ENCODE measurements at places on chromosomes 12 and 14. TPM values are rescaled to one million over a fixed set of nuclear protein-coding genes. Genes with fewer than 3 reads are reported as not detected.

DNA sequence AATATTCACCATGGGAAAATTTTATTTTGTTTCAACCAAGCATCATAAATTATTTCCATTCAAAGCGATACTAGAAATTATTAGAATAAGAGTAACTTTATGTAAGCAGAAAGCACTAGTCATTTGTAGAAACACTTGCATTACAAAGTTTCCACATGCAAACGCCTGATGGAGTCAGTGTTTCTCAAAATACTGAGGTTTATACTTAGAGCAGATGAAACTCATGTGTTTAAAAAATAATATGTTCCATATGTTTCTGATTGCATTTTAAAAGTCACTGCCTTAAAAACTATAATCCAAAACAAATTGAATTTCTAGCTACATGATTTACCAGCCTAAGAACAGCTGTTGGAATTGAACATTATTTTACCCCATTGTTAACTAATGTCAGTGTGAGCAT lies 1246.4 kb downstream of the SLC16A7 start:
- no peaks in the 10 kb centered on the region for H3K36me3 ChIP-seq
- no peaks in the 10 kb centered on the region for H3K4me1 ChIP-seq
- H3K27me3 ChIP-seq, result no peaks in the 10 kb centered on the region
- no peak overlapping the region for H3K4me3 ChIP-seq
- DNase-seq, result no peak
- no peak overlapping the region for H3K27ac ChIP-seq

DNA sequence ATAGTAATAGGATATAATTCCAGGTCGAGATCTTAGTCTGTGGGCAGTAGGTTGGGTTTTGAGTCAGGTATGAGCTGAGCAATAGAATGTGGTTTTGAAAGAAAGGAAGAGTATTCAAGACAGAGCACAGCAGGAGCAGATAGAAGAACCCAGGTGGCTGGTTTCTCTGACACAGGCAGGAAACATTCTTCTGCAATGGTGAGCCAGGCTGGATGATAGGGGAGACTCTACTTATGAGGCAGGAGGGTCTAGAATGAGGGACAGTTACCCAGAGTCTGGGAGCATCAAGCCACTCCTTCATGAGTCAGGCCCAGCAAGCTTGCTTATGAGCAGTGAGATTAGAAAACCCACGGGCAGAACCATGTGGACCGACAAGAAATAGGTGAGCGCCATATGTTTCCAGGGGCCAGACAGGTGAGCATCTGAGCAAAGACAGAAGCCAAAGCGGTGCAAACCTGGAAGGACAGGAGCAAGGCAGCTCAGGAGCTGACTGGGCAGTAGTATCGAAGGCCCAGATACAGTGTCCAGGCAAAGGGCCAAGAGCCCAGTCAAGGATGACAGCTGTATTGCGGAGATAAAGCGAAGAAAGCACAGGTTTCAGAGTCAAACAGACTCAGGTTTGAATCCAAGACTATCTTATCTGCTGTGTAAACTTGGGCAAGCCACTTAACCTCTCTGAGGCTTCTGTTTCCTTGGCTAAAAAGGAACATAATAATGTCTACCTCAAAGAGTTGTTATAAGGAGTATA lies 22.5 kb upstream of the PCNX1 start:
- H3K27me3 ChIP-seq, result no peaks in the 10 kb centered on the region
- H3K27ac ChIP-seq, result no peak overlapping the region
- H3K36me3 ChIP-seq, result no peaks in the 10 kb centered on the region
- H3K4me1 ChIP-seq, result no peaks in the 10 kb centered on the region
- H3K4me3 ChIP-seq, result no peak overlapping the region

- H3K27ac ChIP-seq, result no peak overlapping the region
- H3K36me3 ChIP-seq, result no peaks in the 10 kb centered on the region
- DNase-seq, result no peak
- no peaks in the 10 kb centered on the region for H3K27me3 ChIP-seq
- H3K4me1 ChIP-seq, result no peaks in the 10 kb centered on the region
These were observed 30.4 kb downstream of the DAO start for GRCh38 chr12:108910336-108910735.

- no peaks in the 10 kb centered on the region for H3K27me3 ChIP-seq
- no peak for DNase-seq
- H3K4me3 ChIP-seq, result no peak overlapping the region
- no peak overlapping the region for H3K27ac ChIP-seq
- H3K36me3 ChIP-seq, result peaks cover 9% of the 10 kb centered on the region
- no peaks in the 10 kb centered on the region for H3K4me1 ChIP-seq
These were observed 266.9 kb downstream of the CCDC91 start for GRCh38 chr12:28456934-28457710.

DNA sequence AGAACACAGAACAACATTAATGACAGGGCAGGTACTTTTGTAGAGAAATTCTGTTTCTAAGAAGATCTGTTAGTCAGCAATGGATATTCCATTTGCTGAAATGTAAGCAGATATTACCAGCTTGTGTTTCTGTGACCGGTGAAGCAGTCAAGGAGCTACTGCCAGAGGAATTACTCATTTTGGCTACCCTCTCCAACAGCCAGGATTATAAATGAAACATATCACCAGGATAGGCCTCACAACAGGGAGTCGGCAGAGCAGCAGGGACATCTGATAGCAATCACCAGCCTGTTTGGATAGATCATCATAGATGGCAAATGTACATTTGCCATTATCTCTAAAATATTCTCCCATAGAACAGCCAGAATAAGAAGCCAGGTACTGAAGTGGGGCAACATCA lies 440.7 kb downstream of the KCNH5 start:
- H3K27ac ChIP-seq, result no peak overlapping the region
- no peaks in the 10 kb centered on the region for H3K4me1 ChIP-seq
- H3K4me3 ChIP-seq, result no peak overlapping the region
- no peaks in the 10 kb centered on the region for H3K36me3 ChIP-seq

DNA sequence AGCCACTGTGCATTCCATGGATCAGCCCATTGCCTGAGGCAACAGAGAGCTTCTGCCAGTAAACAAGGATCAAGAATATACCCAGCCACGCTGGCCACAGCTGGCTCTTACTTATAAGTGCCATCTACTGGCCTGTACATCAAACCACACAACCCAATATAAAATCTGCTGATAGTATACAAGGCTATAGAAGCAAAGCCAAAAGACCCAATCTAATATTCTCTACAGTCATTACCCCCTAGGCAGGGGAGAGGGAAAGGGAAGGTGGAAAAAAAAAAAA lies 4.4 kb upstream of the FAM186B start:
- no peak for DNase-seq
- H3K27me3 ChIP-seq, result no peaks in the 10 kb centered on the region
- no peak overlapping the region for H3K27ac ChIP-seq
- H3K4me1 ChIP-seq, result no peaks in the 10 kb centered on the region
- H3K4me3 ChIP-seq, result no peak overlapping the region

The DBX2 gene
- total RNA-seq, result not detected

The BRMS1L gene
- total RNA-seq, result 11.4 TPM

DNA sequence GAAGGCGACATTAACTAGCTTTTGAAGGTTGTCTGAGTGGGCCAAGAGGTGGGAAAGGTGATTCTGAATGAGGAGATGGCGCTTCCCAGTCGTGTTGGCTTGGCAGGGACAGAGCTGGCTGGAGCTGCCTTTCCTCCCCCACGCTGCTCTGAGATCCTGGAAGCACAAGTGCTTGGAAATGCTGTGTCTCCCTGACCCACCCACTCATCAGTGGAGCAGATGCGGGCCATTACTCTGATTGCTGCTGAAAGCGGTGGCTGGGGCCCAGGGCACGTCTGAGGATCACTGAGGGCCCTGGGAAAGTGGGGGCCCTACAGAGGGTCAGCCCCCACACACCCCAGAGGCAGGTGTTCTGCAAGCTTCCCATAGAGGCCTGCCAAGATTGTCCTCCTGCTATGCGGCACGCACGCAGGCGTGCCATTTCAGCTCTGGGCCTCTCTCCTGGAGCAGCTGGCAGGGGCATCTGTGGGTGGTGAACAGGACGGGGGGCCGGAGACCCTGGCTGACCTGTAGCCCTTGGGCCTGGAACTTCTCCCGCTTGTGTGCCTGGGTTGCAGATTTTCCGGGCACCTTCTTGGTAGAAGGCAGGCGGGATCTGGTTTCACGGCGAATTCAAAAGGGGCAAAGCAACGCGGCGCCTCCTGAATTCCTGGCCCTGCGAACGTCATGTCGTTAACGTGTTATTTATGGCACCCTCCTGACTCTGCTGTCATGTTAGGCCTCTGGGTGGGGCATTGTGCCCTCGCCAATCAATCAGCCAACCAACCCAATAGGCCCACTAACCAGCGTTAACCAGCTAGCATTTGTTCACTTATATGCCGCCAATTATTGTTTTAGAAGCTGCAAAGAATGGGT lies 133.8 kb upstream of the TBX3 start:
- DNase-seq, result no peak
- no peaks in the 10 kb centered on the region for H3K36me3 ChIP-seq
- H3K4me3 ChIP-seq, result no peak overlapping the region
- H3K4me1 ChIP-seq, result peaks cover 2% of the 10 kb centered on the region

DNA sequence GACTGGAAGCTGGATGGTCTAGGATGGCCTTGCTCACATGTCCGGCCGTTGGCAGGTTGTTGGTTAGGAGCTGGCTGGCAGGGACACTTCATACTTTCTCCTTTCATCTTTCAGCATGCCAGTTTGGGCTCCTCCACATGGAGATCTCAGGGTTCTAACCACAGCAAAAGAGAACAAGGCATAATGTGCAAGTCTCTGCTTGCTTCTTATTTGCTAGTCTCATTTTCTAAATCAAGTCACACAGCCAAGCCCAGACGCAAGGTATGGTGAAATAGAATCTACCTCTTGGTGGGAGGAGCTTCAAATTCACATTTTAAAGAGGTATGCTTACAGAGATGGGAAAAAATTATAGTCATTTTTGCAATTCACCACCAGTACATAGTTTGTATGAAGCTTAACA lies 69.1 kb upstream of the NAP1L1 start:
- no peak overlapping the region for H3K27ac ChIP-seq
- H3K4me3 ChIP-seq, result no peak overlapping the region
- DNase-seq, result no peak
- no peaks in the 10 kb centered on the region for H3K36me3 ChIP-seq

DNA sequence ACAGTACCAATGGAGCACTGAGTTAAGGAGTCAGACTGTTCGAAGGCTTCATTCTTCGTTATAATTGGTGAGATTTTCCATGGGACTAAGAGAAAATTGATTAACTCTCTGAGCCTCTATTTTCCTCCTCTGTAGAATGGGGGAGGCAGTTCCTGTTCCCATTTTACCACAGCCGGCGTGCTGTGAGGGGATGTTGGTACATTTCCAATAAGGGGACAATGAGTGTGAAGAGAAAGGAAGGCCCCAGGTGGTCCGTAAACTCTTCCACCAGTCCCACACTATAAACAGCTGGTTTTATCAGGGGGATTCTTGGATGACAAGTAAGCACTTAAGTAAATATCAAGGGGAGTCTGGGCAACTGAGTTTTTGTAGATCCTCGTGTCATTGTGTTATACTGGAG lies 109.9 kb downstream of the DAD1 start:
- no peaks in the 10 kb centered on the region for H3K36me3 ChIP-seq
- H3K27me3 ChIP-seq, result no peaks in the 10 kb centered on the region
- peaks cover 8% of the 10 kb centered on the region for H3K4me1 ChIP-seq
- DNase-seq, result no peak
- no peak overlapping the region for H3K27ac ChIP-seq
- H3K4me3 ChIP-seq, result no peak overlapping the region

DNA sequence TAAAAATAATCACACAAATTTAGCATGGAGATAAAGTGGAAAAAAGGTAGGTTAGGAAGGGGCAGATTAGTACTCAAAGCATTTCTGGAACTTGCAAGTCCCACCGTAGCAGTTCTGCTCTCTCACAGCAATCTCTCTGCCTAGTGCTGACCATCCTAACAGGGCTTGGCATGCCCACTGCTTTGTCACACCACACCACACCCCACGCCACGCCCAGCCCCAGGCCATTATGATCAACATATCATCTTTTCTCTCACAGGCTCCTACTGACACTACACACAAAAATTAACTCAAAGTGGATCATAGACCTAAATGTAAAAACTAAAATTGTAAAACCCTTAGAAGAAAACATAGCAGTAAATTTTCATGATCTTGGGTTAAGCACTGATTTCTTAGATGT lies 273.7 kb downstream of the DAD1 start:
- H3K36me3 ChIP-seq, result no peaks in the 10 kb centered on the region
- H3K4me1 ChIP-seq, result no peaks in the 10 kb centered on the region
- no peak overlapping the region for H3K27ac ChIP-seq
- DNase-seq, result no peak
- no peaks in the 10 kb centered on the region for H3K27me3 ChIP-seq
- H3K4me3 ChIP-seq, result no peak overlapping the region

The TRMT61A gene
- 22.2 TPM for total RNA-seq

GRCh38 chr12:79563021-79563740 lies 127.6 kb downstream of the PAWR start:
- H3K36me3 ChIP-seq, result peaks cover 91% of the 10 kb centered on the region
- no peak overlapping the region for H3K27ac ChIP-seq

GRCh38 chr14:33375786-33376185 lies 437.1 kb downstream of the NPAS3 start:
- no peaks in the 10 kb centered on the region for H3K27me3 ChIP-seq
- H3K4me3 ChIP-seq, result no peak overlapping the region
- no peaks in the 10 kb centered on the region for H3K4me1 ChIP-seq
- no peak for DNase-seq
- H3K27ac ChIP-seq, result no peak overlapping the region

The GRIP1 gene
- total RNA-seq, result 19.5 TPM

The P2RX7 gene
- 0.09 TPM for total RNA-seq

GRCh38 chr14:34965912-34966311 lies 16.9 kb upstream of the SRP54 start:
- H3K27me3 ChIP-seq, result no peaks in the 10 kb centered on the region
- H3K4me3 ChIP-seq, result no peak overlapping the region
- H3K4me1 ChIP-seq, result no peaks in the 10 kb centered on the region
- H3K36me3 ChIP-seq, result peaks cover 4% of the 10 kb centered on the region
- H3K27ac ChIP-seq, result no peak overlapping the region
- no peak for DNase-seq

DNA sequence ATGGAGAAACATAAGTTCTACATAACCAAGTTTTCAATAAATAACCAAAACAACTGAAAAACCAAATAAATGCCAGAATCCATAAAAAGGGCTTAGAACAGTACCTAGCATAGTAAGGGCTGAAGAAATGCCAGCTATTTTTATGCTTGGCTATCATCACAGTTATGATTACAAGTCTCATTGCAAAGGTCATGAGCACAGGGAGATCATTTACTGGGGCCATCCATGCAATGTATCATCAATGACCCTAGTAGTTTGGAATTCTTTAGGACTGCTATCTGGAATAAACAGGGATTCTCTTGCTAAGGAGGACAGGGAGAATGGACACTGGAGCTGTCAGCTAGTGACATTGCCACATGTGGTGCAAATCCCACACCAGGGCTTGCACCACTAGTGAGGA lies 92.5 kb upstream of the NAP1L1 start:
- H3K27me3 ChIP-seq, result no peaks in the 10 kb centered on the region
- H3K4me3 ChIP-seq, result no peak overlapping the region
- no peaks in the 10 kb centered on the region for H3K36me3 ChIP-seq
- H3K4me1 ChIP-seq, result no peaks in the 10 kb centered on the region
- no peak for DNase-seq

The ZDHHC22 gene
- total RNA-seq, result 11.3 TPM

The CISTR gene
- not detected for total RNA-seq

GRCh38 chr14:30958555-30959407 lies 66.7 kb upstream of the AP4S1 start:
- no peak for DNase-seq
- no peak overlapping the region for H3K4me3 ChIP-seq
- peaks cover 15% of the 10 kb centered on the region for H3K36me3 ChIP-seq

All from H9 (cell line).